ENCODE measurements at places on chromosomes 3 and 15.

DNA sequence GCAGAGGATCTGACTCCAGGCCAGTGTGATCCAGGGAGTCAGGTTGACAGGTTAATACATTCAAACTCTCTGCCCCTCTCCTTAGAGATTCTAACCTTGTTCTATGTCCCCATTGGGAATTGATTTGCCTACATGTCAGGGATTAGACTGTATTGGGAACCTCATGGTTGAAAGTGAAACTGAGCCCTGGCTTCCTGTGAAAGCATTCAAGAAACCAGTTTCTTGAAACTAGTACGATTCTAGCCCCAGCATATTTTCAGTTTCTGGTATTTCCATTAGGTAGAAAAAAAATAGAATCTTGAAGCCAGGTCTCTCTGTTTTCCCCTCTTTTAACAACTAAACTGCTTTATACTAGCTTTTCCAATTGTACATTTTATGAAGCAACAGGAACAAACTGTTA is 140.4 kb upstream of the ABI3BP start:
- DNase-seq: no peak

DNA sequence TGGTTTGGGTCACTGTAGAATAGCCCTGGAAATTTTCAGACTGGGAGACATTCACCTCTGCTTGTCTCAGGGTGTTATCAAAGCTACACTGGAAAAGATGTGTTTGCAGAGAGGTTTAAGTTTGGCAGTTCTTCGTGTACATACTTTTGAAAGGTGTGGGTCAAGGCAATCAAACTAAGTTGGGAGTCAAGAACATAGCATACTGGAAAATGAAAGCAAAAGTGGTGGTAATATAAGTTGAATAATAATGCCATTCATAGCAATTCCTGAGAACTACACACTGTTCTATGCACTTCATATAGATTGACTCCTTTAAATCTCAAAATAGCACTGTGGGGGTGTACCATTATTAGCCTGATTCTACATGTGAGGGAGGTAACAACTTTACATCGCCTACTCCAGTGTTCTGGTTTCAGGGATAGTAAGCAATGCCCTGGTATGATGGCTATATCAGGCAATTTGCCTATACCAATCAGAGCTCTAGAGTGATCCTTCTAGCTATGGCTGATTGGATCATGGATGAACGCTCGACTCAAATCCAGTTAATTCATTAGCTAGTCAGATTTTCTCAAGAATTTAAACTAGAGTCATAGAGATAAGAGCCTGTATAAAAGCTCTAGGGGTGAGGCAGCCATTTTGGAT is 44.6 kb upstream of the RASGRP1 start:
- no peak for DNase-seq

DNA sequence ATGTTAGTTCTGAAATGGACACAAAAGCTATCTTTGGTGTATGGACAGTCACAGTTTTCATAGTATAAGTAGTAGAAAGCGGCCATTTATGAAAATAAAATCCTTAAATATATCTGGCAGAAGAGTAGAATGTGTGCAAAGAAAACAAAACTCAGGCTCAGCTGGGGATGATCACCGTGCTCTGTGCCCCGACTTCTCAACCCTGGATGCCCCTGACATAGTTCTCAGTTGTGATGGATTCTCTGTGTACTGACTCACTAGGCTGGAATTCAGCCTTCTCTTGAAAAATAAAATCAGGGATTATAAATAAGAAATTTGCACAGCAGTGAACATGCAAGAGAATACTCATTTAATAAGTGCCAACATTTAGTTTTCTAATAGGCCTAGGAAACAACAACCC is 925.1 kb upstream of the NR2F2 start:
- no peak for DNase-seq

- DNase-seq: no peak
These were observed 95.8 kb downstream of the P3H2 start for GRCh38 chr3:190024912-190025311.

Measured in activated T-helper 1 cell treated with Interleukin-2 at 50 U/mL for 16 hours (primary cell).